ENCODE measurements at places on chromosomes 13 and 19.
A peak's percentile ranks its signal among the peaks of the same experiment; 100 is the strongest.

DNA sequence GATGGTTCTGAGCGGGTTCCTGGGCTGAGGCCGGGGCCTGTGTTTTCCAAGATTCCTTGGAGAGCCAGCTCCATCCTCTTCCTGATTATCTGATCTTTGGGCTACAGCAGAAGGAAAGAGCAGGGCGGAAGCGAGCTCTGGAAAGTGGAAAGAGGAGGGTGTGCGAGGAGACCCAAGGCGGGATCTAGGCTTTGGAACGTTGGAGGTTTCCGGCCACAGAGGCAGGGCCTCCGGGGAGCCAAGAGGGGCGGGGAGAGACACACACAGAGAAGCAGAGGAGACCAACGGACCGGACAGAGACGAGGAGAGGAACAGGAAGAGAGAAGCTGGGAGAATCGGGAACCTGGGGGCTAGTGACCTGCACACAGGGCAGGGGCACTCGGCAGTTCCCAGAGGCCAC, at the start of gene CLEC11A:
TSS of gene CLEC11A (plus strand) at position 296 of the 400 bp plus-strand sequence. CDS start 162 bp downstream, outside the sequence.
- no peak for DNase-seq

- no peak for DNase-seq
Observed at GRCh38 chr19:44142059-44142433, 692 bp downstream of the ZNF234 start.

DNA sequence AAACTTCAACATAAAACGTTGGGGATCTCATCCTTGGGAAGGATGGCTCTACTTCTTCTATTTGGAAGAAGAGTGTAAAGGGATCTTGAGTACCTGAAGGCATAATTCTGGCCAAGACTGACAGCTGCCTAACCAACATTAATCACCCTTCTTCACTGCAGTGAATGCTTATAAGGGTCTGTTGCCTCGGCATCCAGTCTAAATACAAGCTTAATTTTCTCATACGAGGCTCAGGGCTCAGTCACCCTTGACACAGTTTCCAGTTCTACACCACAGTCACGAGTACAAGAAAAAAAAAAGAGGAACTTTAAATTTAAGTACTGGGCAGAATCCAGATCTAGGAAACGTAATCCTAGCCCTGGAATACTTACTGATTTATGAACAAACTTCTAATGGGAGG, 9.0 kb downstream of the FPR3 start:
- no peak for DNase-seq

DNA sequence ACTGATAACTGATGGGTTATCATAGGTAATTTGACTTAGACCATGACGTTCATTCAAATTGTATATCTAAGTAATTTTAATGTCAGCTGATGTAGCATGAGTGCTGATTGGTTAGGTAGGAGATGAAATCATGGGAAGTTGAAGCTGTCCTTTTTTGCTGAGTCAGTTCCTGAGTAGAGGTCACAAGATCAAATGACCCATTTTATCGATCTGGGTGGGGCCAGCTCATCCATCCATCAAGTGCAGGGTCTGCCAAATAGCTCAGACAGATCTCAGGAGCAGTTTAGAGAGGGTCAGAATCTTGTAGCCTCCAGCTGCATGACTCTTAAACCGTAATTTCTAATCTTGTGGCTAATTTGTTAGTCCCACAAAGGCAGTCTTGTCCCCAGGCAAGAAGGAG, 35.3 kb upstream of the CD177 start:
- DNase-seq = no peak

DNA sequence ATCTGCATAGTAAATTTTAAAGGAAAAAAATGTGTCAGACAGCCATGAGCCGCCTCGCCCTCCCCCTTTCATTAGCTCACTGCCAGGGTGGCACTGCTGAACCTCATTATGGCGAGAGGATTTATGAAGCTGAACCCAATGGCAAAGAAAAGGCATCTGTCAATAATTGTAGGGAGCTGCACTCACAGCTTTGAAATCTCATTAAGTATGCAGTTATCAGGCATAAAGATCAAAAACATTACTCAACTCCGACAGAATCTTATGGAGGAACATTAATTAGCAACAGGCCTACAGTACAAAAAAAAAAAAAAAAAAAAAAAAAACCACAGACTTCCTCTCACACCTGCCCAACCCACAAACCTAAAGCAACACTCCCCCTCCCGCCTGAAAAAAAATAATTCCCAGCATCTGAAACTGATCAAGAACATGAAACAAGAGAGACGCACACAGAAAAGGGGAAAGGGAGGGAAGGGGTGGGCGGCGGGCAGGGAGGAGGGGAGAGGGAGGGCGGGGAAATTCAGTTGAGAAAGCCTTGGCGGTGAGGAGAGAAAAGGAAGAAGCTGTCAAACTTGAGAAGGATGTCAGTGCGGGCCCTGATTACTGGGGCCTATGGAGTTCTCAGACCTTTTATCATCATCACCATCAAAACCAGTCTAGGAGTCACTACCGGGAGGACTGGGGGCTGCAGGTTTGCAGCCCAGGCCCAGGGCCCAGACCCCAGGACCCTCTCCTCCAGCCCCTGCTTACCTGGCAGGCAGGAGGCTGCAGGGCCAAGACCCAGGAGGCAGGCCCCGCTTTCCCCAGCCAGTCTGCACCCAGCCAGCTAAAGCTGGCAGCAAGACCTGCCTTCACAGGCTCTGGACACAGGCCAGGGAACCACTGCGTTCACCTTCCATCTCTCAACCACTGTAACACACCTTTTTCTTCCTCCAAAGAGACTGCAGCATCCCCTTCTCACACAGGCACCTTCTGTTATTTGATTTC, 8.9 kb downstream of the TSHZ3 start:
- no peak for DNase-seq

- DNase-seq = peak; percentile 40
Observed at GRCh38 chr19:47609906-47610894, 1.3 kb downstream of the BICRA start.

DNA sequence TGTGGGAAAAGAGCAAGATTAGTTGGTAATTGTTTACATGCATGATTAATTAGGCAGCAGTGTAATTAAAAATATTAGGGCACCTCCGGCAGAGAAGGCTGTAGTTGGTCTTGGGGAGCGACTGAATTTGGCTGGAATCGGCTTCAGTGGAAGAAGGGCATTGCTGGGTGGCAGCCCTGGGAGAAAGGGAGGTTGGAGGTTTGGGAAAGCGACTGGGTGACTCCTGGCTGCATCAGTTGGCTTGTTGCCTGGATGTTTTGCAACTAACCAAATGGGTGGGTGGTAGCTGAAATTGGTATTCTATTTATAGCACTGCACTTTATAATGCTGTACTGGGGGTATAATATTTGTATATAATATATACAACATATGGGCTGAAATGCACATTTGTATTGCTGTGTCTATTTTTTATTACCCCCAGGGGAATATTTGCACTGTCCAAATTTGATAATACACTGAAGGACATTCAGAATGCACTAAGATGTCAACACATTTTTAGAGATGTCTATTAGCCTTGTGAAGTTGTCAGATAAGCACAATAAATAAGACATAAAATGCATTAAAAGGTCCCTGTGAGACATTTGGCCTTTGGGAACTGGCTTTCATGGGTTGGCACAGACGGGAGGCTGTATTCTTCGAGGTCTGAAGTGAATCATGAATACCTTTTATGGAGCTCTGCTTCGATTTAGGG, 1.7 kb downstream of the B3GLCT start:
- no peak for DNase-seq

DNA sequence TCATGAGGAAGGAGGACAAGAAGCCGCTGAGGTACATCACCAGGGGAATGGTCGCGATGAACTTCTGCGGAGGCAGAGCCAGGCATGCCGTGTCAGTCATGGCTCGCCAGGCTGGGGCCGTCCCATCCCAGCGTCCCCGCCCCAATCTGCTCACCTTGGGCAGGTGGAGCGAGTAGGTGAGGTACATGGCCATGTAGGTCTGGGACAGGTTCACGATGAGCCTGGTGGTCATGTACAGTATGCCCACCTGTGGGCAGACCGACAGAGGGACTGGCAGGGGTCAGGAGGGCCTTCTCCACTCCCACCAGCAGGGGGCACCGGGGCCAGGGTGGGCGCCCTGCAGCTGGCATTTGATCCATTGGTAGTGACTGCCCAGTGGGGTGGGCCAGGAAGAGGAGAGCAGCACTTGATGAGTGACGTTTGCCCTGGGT, 8.3 kb downstream of the TEKTIP1 start:
- no peak for DNase-seq

- DNase-seq = no peak
Observed at GRCh38 chr13:44306371-44307192, 67.0 kb upstream of the SERP2 start.

- DNase-seq = no peak
Observed at GRCh38 chr19:58570770-58571574, 2.2 kb downstream of the MZF1 start.

DNA sequence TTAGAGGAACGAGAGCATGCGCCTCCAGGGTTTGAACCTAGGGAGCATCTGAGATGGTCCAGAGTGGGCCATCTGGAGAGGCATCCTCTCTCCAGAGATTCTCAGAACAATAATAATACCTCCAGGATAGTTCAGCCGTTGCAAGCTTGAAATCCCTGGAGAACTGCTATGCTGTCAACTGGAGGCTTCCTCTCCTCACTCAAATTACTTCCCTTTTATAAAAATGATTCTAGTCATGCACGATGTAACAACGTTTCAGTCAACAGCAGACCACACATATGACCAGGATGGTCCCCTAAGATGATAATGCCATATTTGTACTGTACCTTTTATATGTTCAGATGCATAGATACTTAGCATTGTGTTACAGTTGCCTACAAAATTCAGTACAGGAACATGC, 108.7 kb downstream of the SHISA2 start:
- DNase-seq = no peak

DNA sequence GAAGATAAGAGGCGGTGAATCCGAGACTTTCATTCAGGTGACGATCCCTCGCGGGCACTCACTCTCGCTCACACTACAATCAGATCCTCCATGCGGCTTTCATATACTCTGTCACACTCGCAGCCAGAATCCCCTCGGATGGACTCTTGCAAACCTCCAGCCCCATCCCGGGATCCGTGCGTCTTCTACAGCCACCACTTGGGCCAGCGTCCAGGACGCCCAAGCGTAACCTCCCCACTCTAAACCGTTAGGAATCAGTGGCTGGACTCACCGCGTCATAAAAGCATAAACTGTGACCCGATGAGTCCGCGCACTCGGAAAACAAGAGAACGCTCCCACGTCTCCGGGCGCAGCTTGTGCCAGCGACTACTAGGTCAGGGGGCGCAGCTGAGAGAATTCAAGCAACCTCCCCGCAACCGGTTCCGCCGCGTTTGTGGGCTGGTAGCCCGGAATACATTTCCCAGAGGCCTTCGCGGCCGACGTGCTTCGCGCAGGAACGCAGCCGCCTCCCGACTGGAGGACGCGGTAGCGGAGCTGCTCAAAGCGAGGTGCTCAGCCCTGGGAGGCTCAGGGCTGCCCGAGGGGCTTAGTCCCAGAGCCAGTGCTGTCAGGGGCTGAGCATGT, 27.6 kb downstream of the ZNF607 start:
- peak; percentile 67 for DNase-seq

- DNase-seq = no peak
Observed at GRCh38 chr19:18232540-18233223, 6.4 kb upstream of the PDE4C start.

GRCh38 chr19:10816691-10817090, 19.3 kb downstream of the TMED1 start:
- DNase-seq = no peak

DNA sequence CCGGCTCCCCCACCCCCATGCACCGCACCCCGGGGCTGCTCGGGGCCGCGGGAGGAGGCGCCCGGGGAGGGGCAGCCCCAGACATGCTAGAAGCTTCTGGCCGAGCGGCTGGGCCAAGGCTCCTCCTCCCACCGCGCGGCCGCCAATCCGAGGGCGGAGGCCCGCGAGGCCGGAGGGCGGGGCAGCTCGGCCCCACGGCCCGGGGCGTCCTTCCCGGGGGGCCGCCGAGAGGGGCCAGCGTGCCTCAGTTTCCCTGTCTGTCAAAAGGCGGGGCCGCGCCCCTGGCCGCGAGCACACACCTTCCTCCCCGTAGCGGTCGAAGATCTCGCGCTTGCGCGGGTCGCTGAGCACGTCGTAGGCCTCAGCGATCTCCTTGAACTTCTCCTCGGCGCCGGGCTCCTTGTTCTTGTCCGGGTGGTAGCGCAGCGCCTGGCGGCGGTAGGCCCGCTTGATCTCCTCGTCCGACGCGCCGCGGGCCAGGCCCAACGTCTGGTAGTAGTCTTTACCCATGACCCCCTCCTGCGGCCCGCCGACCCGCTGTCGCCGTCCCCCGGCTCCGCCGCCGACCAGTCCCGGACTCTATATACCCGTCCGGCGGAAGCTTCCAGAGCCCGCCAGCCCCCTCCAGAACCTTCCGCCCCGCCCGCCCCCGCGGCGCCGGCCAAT, at the start of gene DNAJB1:
TSS of gene DNAJB1 (minus strand) at position 558 of the 666 bp plus-strand sequence. CDS start at position 510, 48 bp downstream.
- peak; percentile 46 for DNase-seq

- DNase-seq = no peak
Observed at GRCh38 chr13:23467932-23468278, 34.4 kb upstream of the SACS start.

- DNase-seq = no peak
Observed at GRCh38 chr13:91346062-91346461, 1.4 kb upstream of the MIR17HG start.

DNA sequence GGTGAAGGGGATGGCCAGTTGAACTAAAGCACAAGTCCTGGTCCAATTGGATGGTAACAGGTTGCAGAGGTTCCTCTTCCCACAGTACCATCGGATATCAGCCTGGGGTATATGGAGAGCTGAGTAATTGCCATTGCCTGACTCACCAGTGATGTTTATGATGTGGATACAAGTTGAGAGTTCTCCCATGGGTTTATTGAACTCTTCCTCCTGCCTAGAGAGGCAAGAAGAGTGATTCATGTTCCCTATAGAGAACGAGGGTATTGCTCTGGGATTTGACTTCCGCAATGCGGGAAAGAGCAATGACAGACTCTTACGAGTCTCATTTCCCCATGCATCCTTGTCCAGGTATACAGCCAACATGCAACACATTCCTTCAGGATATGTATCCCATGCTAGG, 111.3 kb upstream of the PCDH9 start:
- no peak for DNase-seq

DNA sequence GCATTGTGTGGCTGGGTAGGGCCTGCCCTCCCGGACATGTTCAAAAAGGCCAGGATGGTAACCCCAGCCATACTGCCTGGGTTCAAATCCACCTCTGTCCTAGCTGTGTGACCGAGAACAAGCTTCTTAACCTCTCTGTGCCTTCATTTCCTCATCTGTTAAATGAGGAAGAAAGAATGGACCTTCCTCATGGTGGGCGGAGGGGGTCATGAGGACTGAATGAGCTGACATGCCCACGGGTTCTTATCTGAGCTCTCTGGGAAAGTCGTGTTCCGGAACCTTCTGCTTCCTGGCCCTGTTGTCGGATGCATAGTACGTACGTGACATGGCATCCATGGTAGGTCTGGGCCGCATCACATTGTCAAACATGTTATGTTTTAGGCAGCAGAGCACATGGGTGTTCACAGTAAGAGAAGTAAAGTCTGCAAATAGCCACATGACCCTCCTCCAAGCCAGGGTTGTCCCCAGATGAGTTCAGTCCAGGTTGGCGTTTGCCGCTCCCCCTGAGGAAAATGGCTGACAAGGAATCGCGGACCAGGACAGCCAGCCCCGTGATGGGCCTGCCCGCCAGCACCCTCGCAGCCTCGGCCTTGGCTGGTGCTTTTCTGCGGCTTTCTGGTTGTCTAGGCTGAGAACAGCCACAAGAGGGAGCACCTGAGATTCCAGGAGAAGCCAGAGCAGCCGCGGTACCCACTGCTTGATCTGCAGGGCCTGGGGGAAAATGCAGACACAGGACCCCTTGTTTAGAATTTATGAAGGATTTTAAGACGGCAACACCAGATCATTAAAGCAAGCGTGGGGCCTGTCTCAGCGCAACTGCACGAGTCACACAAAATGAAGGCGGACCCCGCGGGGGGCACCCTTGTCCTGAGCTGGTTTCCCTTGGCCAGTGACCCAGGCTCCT, 2.4 kb upstream of the NTN5 start:
- DNase-seq = peak; percentile 58

- DNase-seq = no peak
Observed at GRCh38 chr13:59898066-59898465, 265.7 kb downstream of the DIAPH3 start.
